ENCODE measurements at places on chromosomes 1 and 21. TPM values are rescaled to one million over a fixed set of nuclear protein-coding genes. Genes with fewer than 3 reads are reported as not detected.
A peak's percentile ranks its signal among the peaks of the same experiment; 100 is the strongest.

GRCh38 chr1:153466908-153467307 is 6.5 kb upstream of the S100A7 start:
- no peaks in the 10 kb centered on the region for H3K27me3 ChIP-seq
- H3K27ac ChIP-seq = no peak overlapping the region
- DNase-seq = no peak
- no peaks in the 10 kb centered on the region for H3K36me3 ChIP-seq
- no peak overlapping the region for H3K4me3 ChIP-seq

RGS13 gene
- not detected for total RNA-seq

DNA sequence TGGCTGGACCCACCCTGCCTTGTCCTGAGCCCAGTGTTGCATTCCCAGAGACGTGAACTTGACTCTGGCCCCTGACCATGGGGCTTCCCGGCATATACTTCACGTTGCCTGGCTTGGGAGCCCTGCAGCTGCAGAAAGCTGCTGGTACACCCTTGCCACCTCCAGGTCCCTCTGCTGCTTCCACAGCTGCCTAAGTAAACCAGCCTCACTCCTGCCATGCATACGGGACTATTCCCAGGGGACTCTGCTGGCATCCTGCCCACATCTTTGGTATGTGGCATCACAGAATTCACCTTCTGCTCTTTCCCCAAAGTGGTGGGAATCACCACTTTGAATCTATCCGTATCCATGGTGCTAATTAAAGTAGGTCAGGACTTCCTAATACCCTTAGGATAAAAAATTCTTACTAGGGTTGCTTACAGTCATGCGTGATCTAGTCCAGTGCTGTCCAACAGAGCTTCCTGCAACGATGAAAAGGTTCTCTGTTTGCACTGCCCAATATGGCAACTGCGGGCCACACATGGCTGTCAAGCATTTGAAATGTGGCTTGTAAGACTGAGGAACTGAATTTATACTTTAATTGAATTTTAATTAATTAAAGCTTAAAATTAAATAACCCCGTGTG is 203.0 kb downstream of the GRIK3 start:
- no peak overlapping the region for H3K4me3 ChIP-seq
- no peaks in the 10 kb centered on the region for H3K36me3 ChIP-seq
- no peaks in the 10 kb centered on the region for H3K27me3 ChIP-seq
- no peak for DNase-seq
- H3K4me1 ChIP-seq = no peaks in the 10 kb centered on the region

- H3K4me3 ChIP-seq = no peak overlapping the region
- no peaks in the 10 kb centered on the region for H3K27me3 ChIP-seq
- DNase-seq = no peak
- H3K27ac ChIP-seq = no peak overlapping the region
- no peaks in the 10 kb centered on the region for H3K4me1 ChIP-seq
Measured at GRCh38 chr1:192787914-192788585, 20.8 kb upstream of the RGS2 start.

AUNIP gene
- total RNA-seq = 4.8 TPM

DNA sequence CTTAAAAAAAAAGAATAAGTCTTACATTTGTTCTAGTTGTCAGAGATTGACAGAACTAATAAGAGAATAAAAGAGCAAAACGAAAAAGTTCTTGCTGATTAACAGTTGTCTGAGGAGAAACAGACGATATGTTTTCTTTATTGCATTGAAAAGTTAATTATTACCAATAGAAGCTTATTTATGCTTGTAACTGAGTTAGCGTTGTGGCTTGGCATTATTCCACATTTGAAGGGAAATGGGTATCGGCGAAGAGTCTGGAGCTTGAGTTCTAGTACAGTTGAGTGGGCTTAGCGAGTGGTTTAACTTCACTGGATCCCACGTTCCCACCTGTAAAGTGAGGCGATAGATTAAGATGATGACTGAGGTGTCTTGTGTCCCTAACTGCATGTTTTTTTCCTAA is 109.0 kb downstream of the SDCCAG8 start:
- no peaks in the 10 kb centered on the region for H3K4me1 ChIP-seq
- no peaks in the 10 kb centered on the region for H3K36me3 ChIP-seq
- H3K27ac ChIP-seq = no peak overlapping the region
- H3K27me3 ChIP-seq = no peaks in the 10 kb centered on the region
- no peak for DNase-seq

- H3K27ac ChIP-seq = no peak overlapping the region
- H3K4me3 ChIP-seq = no peak overlapping the region
- H3K4me1 ChIP-seq = peaks cover 3% of the 10 kb centered on the region
- H3K27me3 ChIP-seq = no peaks in the 10 kb centered on the region
- no peaks in the 10 kb centered on the region for H3K36me3 ChIP-seq
Measured at GRCh38 chr1:48931506-48932192, 155.0 kb upstream of the BEND5 start.

- no peak overlapping the region for H3K27ac ChIP-seq
- no peaks in the 10 kb centered on the region for H3K27me3 ChIP-seq
- peaks cover 4% of the 10 kb centered on the region for H3K4me1 ChIP-seq
- H3K36me3 ChIP-seq = no peaks in the 10 kb centered on the region
- no peak overlapping the region for H3K4me3 ChIP-seq
Measured at GRCh38 chr1:20882837-20883236, 95.7 kb upstream of the HP1BP3 start.

PAPPA2 gene
- not detected for total RNA-seq

- H3K27me3 ChIP-seq = peaks cover 6% of the 10 kb centered on the region
- H3K36me3 ChIP-seq = no peaks in the 10 kb centered on the region
- no peak overlapping the region for H3K4me3 ChIP-seq
- H3K27ac ChIP-seq = no peak overlapping the region
Measured at GRCh38 chr21:17440969-17441368, 71.9 kb upstream of the CXADR start.

GRCh38 chr1:216600730-216601609 is 122.3 kb downstream of the ESRRG start:
- H3K4me3 ChIP-seq = peak overlapping the region; percentile 43
- H3K36me3 ChIP-seq = no peaks in the 10 kb centered on the region
- no peaks in the 10 kb centered on the region for H3K4me1 ChIP-seq
- peak overlapping the region; percentile 52 for H3K27ac ChIP-seq
- H3K27me3 ChIP-seq = no peaks in the 10 kb centered on the region
- DNase-seq = peak; percentile 56

C4BPB gene
- not detected for total RNA-seq

DNA sequence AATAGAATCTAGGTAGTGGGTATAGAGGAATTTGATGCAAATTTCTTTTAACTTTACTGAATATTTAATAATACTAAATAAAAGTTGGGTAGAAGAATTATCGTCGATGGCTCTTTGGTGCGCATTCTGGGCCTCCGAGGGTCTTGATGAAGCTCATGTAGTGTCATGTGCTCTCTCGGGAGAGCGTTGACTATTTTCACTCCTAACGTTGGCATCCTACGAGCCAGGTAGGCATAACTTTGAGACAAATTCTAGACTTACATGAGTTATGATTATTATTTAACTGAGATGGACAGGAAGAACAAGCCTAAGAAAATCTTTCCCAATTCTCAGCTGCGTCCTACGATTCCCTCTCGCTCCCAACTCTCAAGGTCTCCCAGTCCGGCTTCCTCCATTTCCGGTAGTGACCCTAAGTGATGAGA is 550 bp upstream of the PCAT6 start:
- peaks cover 9% of the 10 kb centered on the region for H3K27me3 ChIP-seq
- H3K4me3 ChIP-seq = peak overlapping the region; percentile 81
- no peak overlapping the region for H3K27ac ChIP-seq
- DNase-seq = no peak

DNA sequence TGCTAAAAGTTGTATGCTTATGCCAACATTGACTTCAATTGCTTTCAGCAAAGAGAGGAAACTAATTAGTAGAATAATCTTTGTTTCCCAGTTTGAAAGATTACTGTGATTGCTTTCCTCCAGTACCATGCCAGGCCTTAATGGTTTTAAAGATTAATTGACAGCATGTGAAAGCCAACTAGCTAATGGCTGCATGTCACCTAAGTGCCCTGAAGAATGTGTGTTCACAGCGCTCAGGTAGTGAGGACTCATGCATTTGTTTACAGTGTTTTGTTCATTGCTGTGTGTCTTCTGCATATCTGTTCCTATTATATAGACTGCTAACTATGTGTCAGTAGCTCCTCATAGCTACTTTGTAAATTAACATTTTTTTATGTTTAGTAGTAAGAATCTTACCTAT is 335.6 kb downstream of the LRRIQ3 start:
- no peaks in the 10 kb centered on the region for H3K27me3 ChIP-seq
- no peaks in the 10 kb centered on the region for H3K4me1 ChIP-seq
- no peaks in the 10 kb centered on the region for H3K36me3 ChIP-seq

PLA2G2C gene
- not detected for total RNA-seq
